ENCODE measurements at places on chromosomes 7 and 10.

- DNase-seq: peak; percentile 79
Measured at GRCh38 chr10:201328-201771, 66.1 kb downstream of the ZMYND11 start.

GRCh38 chr10:89043052-89043451 is 52.5 kb downstream of the FAS start:
- DNase-seq: no peak

GRCh38 chr7:98996150-98996552 is 117.8 kb downstream of the TRRAP start:
- no peak for DNase-seq

DNA sequence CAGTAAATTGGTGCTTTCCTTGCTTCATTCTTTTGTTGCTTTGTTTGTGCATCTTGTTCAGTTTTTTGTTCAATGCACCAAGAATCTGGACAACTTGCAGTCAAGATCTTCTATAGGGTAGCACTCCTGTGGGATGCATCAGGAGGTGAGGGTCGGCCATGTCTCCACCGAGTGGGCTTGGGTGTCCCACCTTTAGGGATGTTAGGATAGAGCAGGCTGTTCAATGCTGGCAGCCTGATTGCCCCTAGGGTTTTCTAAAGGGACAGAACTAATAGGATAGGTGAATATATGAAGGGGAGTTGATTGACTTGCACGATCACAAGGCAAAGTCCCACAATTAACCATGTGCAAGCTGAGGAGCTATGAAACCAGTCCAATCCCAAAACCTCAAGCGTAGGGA is 109.9 kb downstream of the GLRX3 start:
- DNase-seq: no peak

Data from fibroblast of skin of right biceps (primary cell).